Activated CD4-positive, alpha-beta T cell treated with anti-CD3 and anti-CD28 coated beads, Interleukin-2, amount 50 U/mL, for 4 hours (primary cell): ENCODE measurements at places on chromosomes 6 and 20.

GRCh38 chr20:4925842-4926530, 75.3 kb downstream of the SLC23A2 start:
- no peak for DNase-seq

DNA sequence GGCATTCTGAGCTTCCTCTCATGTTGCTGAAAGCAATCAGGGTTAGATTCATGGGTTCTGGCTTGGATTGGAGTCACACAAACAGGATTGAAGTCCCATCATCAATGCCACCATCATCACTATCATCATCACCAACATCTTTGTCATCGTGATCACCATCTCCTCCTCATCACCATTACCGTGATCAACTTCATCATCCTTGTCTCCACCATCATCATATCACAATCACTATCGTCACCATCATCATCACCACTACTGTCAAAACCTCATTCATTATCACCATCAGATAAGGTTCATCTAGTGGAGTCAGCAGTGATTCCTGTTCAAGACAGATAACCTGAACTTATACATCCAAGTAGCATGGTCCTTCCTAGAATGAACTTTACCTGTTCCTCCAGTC, 193.8 kb upstream of the RIN2 start:
- no peak for DNase-seq

GRCh38 chr6:98107801-98108200, 726.6 kb upstream of the POU3F2 start:
- DNase-seq: no peak

GRCh38 chr6:135419162-135419561, 78.4 kb downstream of the AHI1 start:
- DNase-seq: no peak
